ENCODE measurements at places on chromosomes 5 and 9.

- DNase-seq = no peak
Measured at GRCh38 chr5:30050056-30050815, 1143.2 kb upstream of the CDH6 start.

DNA sequence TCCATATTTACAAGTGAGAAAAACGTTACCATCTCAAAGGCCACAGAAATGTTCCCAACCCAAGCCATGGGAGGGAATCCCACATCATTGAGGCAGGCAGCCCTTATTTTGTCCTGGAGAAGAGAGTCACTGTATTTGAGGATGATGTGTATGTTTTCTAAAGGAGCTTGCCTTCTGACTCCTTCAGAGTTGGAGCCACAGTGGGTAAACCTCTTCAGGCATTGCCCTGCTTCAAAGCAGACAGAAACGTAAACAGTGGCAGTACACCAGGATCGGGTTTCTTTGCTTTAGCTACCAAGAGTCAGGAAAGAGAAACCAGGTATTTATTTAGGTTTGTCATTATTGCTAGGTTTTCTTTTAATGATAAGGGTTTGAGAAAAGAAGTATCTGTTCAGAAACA lies 45.7 kb downstream of the MUSK start:
- peak; percentile 65 for DNase-seq

GRCh38 chr5:171422902-171423663 lies 3.6 kb downstream of the FGF18 start:
- no peak for DNase-seq

DNA sequence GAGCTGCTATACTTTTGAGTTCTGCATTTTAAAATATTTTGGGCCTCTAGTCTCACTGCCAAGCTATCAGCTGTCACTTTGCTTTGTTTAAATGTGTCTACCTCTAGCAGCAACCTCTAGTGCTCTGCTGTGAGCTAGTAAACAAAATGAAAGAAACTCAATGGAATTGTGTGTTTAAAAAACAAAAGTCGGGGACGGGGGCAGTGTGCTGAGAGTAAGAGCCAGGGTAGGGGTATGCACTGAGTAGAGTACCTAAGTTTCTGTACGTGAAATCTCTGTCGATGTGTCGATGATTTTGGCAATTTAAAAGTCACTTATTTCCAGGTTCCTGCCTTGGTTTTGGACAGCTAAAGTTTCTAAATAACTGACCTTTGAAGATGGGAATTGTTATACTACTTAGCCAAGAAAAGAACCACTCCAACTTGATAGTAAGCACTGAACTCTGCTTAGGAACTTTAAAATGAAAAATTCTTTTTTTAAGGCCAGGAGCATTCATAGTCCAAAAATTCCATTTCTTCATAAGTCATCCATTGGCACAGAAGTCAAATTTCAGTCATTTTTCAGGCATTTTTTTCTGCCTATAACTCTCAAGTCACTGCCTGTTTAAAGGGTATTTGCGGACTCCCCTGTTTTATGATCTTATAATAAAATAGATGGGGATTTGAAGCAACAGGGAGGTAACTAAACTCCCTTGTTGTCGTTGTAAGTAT lies 111.5 kb downstream of the SAXO1 start:
- DNase-seq = no peak

- DNase-seq = no peak
Measured at GRCh38 chr9:93576258-93577077, at the start of gene PHF2. TSS of gene PHF2 (plus strand) at chr9:93576584. CDS start at chr9:93576774, 190 bp downstream.

Data from prostate gland (tissue), 2 donors.